ENCODE measurements at places on chromosomes 12 and 14. TPM values are rescaled to one million over a fixed set of nuclear protein-coding genes. Genes with fewer than 3 reads are reported as not detected.

- DNase-seq, result no peak
Observed at GRCh38 chr12:124726596-124727263, 136.9 kb downstream of the SCARB1 start.

BIN2 gene
- polyA plus RNA-seq, result not detected

PUS1 gene
- 14.0 TPM for polyA plus RNA-seq

GRCh38 chr14:94100847-94101246 lies 9.7 kb upstream of the IFI27 start:
- peak; percentile 93 for DNase-seq

DLK1 gene
- polyA plus RNA-seq, result not detected

GRCh38 chr12:57470286-57470969 lies 9.2 kb downstream of the ARHGAP9 start:
- no peak for DNase-seq

DNA sequence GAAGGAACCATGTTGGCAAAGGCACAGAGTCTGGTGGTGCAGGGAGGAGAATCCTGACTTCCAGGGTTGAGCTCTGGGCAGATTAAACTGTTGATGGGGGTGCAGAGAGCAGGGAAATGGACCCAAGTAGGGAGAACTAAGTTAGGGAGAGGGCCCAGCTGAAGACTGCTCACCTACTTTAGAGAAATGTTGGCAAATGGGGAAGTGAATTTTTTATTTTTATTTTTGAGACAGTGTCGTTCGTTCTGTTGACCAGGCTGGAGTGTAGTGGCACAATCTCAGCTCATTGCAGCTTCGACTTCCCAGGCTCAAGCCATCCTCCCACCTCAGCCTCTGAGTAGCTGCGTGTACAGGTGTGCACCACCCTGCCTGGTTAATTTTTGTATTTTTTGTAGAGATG lies 32.1 kb upstream of the TUBA1A start:
- no peak for DNase-seq

DNA sequence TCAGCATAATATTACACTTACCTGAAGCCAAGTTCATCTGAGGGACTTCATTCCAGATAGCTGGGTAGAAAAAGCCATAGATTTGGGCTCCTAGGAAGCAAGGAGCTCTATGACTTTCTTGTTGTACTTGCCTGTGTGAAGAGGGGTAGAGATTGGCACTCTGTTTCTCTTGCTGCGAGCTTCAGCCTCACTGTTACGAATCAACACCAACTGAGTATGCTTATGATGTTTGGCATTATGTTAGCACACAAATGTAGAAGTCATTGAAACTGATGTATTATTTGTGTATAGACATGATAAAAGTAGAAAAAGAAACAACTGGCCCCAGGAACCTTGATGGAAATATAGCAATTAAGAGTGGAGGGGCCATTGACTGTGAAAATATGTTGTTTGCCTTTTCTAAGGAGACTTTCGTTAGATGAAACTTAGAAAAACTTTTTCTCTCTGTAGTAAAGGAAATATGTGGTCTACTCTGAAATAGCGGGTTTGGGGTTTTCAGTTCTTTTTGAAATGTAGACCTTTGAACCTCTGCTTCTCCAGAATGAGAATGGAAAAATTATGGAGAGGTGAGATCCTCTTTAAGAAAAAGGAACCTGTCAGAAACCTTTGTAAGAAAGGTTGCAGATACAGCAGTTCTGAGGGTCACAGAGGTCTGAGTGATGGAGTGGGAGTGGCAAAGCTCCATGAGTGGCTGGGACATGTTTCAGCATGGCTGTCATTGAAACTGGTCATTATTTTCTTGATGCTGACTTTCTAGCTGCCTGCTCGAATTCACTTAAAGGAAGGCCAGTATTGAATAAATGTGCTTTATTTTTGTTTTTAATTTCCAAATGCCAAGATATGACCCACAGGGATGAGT lies 159.9 kb downstream of the GCH1 start:
- no peak for DNase-seq

HNF1A gene
- polyA plus RNA-seq, result not detected

DNA sequence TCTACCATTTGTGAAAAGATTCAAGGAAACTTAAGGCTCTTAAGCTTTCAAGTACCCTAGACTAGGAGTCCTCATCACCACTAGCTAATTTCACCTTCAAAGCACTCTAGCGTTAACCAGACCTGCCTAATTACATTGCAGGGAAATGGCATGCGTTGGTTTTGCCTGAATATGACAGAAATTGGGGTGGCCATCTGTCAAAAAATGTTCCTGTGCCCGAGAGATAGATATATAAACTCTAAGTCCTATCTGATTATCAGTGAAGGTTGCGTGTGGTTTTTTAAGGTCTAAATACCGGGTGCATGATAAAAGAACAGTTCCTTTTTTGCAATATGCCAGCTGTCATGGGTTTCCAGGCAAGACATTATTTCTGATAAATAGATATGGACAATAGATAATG lies 48.3 kb downstream of the SPRING1 start:
- no peak for DNase-seq

DNA sequence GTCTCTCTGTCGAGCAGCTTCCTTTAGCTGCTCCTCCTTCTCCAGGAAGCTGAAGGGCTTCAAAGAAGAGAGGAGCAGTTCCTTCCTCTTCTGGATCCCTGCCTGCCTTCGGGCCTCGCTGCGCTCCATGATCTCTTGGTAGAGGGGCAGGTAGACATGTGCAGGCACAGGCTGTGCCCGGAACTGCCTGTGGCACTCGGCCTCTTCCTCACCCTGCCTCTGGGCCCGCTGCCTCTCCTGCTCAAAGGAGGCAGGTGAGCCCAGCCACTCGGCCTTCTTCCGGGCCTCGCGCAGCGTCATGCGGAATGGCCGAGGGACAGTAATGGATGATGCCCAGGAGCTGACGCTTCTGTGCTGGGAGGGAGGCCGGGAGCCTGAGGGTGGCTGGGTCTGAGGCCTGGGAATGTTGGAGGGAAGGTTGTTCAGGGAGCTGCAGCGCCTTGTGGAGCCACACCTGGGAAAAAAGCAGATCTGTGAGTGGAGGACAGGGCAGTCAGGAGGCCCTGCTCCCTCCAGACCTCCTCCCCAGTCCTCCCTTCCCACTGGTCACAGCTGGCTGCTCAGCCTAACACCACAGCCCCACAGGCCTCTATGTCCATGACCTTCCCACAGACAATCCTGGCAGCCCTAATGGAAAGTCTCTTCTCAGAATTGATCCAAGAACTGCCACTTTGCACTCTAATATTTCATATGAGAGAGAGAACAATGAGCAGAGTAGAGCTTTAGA lies 5.3 kb downstream of the FAM161B start:
- DNase-seq, result no peak

DNA sequence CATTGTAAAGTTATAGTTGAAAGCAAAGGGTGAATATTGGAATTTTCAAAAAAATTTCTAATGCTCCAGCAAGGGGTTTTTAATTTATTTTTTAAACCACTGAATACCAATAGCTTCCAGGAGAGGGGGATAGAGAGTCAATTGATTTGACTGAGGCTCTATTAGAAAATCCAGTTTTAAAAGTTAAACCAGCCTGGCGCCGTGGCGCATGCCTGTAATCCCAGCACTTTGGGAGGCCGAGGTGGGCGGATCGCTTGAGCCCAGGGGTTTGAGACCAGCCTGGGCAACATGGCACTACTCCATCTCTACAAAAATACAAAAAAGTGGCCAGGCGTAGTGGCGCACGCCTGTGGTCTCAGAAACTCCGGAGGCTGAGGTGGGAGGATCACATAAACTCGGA lies 150.1 kb downstream of the SLC38A4 start:
- peak; percentile 72 for DNase-seq

DNA sequence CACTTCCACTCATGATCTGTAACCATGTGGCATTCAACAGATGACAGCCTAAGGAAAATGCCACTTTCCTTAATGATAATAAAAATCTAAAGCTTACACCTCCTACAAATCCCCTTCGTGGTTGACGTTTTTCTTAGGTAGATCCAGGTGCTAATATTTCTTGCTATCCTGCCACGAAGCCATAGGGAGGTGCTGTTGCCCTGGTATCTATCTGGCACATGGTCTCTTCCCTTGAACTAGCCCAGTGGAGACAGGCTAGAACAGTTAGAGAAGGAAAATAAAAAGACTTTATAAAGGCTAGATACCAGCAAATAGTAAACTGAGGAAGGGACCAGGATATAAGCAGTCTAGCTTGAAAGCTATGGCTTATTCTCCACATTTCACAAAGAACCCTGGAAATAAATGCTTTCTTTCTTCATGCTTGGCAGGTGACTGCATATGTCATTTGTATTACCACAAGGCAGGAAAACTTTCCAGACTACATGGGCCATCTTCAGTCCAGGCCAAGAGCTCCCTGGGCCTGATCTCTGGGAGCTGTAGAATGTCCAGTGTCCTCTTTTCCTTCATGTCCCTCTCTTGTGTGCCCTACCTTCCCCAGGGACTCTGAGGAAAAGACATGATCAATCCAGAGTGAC lies 15.3 kb downstream of the SPIC start:
- DNase-seq, result peak; percentile 4

GRCh38 chr14:77052281-77053044 lies 24.0 kb upstream of the IRF2BPL start:
- DNase-seq, result peak; percentile 57

SLC2A14 gene
- not detected for polyA plus RNA-seq

GRCh38 chr12:132400011-132400641 lies 70.7 kb upstream of the GALNT9 start:
- DNase-seq, result peak; percentile 17

RFLNA gene
- 0.86 TPM for polyA plus RNA-seq

DNA sequence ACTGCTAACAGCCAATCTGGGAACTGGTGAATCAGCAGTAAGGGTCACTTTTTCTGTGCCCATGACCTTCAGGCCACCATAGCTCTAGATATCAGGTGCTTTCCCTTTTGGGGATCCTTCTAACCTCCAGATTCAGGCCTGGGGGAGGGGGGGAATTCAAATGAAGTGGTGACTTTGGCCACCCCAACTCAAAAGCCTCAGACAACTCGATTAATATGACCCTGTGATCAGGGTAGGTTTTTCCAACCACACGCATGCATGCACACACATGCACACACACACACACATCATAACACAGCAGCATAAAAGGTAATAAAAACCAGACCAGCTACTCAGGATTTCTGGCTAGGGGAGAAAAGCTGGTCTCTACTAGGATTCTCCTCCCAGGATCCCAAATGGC lies 5.3 kb downstream of the TBX3 start:
- peak; percentile 20 for DNase-seq

DNA sequence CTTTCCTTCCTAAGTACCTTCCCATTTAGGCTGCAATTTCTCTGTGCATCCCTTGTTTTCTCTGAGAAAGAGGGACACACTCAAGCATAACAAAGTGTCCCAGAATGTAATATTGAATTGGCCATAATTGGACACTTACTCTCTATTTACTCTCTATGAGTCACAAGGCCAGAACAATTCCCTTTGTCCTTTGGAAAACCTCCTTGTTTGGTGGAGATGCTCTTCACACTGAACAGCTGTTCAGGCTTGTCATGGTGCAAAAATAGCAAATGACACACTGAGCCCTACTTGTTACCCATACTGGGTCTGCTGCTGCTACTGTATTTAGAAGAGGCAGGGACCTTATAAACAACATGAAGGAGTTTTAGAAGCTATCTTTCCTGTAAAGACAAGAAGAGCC lies 1590.5 kb upstream of the TMEM132C start:
- no peak for DNase-seq

DNA sequence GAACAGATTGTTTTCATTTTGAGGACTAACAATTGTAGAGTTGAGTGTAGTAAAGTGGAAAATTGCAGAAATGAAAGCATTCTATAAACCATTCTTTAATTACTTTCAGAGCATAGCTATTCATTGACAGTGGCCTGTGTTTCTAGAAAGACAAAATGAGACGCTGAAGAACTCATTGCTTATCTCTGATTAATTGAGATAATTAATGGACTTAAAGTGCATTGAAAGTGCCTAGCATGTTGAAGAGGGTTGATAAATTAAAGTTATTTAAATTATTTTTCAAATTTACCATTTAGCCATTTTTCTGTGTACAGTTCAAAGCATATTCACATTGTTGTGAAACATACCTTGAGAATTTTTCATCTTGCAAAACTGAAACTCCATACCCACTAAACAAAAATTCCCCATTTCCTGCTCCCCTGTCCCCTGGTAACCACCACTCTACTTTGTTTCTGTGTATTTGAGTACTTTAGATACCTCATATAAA lies 57.4 kb downstream of the DAAM1 start:
- no peak for DNase-seq

GCH1 gene
- polyA plus RNA-seq, result 3.1 TPM

ZFHX2 gene
- polyA plus RNA-seq, result 0.14 TPM

DNA sequence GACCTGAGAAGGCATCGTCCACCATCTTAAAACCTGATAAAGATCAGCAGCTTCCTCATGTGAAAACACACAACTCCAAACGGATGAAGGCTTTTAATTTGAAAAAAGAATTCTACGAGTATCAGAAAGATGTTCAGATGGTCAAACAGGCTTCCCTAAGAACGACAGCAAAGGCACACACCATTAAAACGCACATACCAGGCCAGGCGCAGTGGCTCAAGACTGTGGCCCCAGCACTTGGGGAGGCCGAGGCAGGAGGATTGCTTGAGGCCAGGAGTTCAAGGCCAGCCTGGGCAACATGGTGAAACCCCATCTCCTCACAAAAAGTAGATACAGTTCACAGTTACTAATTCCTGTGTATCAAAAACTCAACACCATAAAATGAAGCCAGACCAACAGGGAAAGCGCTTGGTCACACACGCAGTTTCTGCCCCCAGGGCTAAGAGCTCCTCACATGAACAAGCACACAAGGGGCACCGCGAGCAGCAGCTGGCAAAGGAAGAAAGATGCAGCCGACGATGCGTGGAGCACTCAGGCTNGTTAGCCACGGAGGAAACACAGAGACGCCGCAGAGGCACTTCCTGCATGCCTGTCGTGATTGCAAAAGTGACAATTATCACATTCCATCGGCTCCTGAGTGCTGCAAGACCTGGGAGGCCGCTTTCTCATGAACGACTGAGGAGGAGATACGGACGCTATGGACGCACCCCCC lies 78.0 kb downstream of the NOC4L start:
- DNase-seq, result peak; percentile 56

DNA sequence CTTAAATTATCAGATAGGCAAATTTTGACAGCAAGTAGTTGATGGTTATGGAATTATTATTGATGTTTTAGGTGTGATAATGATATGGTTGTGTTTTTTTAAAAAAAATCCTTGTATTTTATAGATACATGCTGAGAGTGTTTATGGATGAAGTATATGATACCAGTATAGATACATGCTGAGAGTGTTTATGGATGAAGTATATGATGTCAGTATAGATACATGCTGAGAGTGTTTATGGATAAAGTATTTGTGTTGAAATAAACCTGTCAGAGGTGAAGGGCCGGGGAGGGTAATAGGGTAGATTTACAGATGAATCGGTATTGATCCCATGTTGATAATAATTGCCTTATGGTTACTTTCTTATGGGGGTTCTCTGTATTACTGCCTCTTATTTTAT lies 6.0 kb upstream of the RFX4 start:
- DNase-seq, result no peak

MANSC4 gene
- polyA plus RNA-seq, result not detected

GRCh38 chr14:73943083-73943482 lies 6.8 kb downstream of the FAM161B start:
- DNase-seq, result peak; percentile 87

- no peak for DNase-seq
Observed at GRCh38 chr14:93002851-93003298, 79.9 kb downstream of the CHGA start.

- no peak for DNase-seq
Observed at GRCh38 chr12:123958462-123958861, 14.2 kb downstream of the CCDC92 start.

All from GM23248 (cell line).